ENCODE measurements at places on chromosomes 16 and 17.

- DNase-seq: no peak
Measured at GRCh38 chr16:86619239-86619794, 41.0 kb downstream of the FOXL1 start.

DNA sequence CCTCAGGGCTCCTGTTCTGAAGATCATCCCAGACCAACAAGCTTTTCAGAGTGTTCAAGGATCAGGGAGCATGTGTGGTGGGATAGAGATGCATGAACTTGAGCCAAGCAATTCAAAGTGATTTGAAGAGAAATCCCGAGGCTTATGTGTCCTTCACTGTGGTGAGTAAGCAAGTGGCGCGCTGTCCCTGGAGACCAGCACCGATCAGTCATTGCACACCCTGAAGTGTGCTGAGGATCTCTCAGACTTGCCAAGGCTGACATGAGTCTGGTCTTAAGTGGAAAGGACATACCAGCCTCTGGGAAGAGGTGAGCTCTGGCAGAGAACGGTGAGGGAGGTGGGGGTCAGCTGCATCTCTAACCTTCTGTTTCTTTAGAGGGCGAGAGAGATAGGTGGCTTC lies 43.8 kb upstream of the CDH13 start:
- no peak for DNase-seq

DNA sequence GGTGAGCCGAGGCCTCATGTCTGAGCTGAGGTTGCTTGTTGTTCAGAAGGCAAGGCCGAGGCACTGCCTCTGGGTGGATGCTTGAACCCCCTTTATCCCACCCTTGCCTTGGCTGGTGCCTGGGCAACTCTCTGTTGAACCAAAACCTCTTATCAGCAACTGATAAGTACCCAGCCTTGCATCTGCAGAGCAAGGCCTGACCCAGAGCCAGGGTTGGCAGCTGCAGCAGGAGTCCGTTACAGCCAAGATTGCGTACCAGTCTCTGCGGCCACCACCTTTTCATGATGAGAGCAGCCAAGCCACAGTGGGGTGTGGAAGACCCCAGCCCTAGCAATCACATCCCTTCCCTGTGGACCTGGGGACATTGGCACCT lies 118.3 kb downstream of the RAB11FIP4 start:
- no peak for DNase-seq

GRCh38 chr16:83494459-83494858 lies 313.3 kb upstream of the HSBP1 start:
- DNase-seq: no peak

Data from stimulated activated CD4-positive, alpha-beta T cell treated with anti-CD3 and anti-CD28 coated beads, Interleukin-1b, Interleukin-23, amount 100 ng/mL, for 48 hours (primary cell).